ENCODE measurements at places on chromosomes 2 and 18.

GRCh38 chr18:36406805-36407204, 109.3 kb downstream of the FHOD3 start:
- DNase-seq, result peak; percentile 49

- DNase-seq, result peak; percentile 32
Observed at GRCh38 chr18:39172695-39173421, 1607.3 kb upstream of the CELF4 start.

GRCh38 chr2:226123300-226123699, 676.3 kb downstream of the IRS1 start:
- no peak for DNase-seq

DNA sequence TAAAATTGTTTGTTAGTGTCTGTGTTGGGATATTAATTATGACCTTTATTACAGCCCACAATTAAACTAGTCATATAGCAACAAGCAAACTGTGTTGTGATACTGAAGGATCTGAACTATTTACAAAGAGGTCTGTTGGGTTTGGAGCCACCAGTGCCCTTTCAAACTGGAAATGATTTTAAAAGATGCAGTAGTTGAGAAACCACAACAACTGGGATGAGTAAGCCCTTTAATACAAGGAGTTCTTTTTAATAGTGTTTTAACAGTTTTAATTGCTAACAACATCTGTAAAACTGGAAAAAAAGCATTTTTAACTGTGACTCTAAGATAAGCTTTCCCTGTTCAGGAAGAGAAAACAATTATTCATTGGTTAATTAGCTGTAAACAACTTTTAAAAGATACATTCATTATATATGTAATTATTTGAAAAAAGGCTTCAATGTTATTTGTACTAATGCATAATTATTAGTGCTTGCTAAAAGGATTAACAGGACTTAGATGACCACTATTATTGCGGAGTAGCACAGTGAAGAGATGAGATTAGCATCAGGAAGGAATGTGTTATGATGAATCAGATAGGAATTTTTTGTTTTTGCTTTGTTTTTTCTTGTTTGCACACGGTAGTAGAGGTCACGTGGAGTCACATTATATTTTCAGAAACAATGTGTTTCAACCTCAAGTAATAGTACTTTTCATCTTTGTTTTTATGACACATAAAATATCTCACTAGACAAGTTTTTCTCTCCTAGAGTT, 392.7 kb upstream of the FANCL start:
- DNase-seq, result no peak

- no peak for DNase-seq
Observed at GRCh38 chr2:130381619-130382018, 25.8 kb downstream of the PTPN18 start.

DNA sequence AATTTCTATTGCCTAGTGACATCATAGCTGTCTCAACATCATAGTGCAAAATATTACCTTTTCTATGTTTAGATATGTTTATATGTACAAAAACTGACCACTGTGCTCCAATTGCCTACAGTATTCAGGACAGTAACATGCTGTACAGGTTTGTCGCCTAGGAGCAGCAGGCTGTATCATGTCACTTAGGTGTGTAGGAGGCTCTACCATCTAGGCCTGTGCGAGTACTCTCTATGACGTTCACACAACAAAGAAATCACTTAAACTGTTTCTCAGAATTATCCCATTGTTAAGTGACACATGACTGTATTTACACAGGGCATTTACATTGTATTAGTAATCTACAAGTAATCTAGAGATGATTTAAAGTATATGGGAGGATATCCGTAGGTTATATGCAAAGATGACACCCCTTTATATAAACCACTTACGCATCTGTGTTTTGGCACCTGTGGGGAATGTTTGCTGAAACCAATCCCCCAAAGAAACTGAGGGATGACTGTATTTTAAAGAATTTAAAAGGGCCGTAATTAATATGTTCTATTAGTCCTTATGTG, 24.7 kb downstream of the IL1R2 start:
- no peak for DNase-seq

DNA sequence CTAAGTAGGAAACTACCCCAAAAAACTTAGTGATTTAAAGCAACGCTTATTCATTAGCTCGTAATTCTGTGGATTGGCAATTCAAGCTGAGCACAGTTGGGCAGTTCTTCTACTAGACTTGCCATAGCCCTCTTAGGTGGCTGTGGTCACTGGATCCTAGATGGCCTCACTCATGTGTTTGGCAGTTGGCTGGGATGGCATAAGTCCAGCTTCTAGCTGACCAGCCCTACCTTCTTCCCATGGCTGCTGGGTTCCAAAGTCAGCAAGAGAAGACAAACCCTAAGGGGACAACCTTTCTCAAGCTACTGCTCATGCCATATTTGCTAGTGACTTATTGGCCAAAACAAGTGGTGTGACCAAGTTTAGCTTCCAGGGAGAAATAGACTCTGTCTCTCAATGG, 95.3 kb downstream of the COPS8 start:
- no peak for DNase-seq

GRCh38 chr2:204539019-204539385, 6.3 kb upstream of the PARD3B start:
- no peak for DNase-seq

DNA sequence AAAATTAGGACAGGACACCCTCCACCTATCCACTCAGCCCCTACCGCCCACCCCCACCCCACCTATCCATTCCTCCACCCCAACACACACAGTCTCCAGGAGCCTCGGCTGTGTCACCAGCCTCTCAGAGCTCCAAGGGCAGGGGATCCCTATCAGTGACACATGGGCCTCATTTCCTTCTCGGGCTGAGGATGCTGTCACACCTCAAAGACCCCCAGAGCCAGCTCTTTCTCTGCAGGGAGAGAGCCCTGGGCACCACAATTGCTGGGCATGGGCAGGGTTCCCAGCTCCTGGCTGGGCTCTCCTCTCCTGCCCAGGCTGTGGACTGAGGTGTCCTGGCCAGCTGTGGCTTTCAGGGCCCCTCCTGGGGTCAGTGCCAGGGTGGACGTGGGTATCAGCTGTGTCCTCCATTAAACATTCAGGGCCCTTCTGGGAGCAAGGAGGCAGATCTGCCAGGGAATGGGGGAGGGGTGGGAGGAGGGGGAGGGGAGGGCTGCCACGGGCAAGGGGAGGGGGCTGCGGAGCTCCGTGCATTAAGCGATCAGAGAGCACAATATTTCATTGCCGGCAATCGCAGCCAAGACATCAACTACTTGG, 14.3 kb upstream of the ECEL1 start:
- DNase-seq, result no peak

GRCh38 chr18:50013363-50014138, 181.4 kb downstream of the MYO5B start:
- DNase-seq, result no peak

- no peak for DNase-seq
Observed at GRCh38 chr2:159995038-159995437, 67.4 kb downstream of the PLA2R1 start.

GRCh38 chr18:50151926-50152325, 43.0 kb downstream of the MYO5B start:
- no peak for DNase-seq

DNA sequence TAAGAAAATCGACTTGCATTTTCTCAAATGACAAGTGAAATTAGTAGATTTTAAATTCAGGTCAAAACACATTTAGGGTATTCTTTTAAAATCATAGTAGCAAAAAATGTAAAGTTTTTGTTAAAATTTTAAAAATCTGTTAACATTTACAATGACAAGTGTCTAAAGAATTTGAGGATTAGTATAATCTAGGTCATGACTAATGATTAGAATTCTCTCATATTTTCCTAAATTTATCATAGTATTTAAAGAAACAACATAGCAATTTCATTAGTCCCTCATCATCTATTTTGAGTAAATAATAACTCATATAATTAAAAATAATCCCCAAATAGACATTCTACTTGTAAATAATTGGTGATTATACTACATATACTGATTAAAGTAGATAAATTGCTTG, 23.6 kb downstream of the THUMPD2 start:
- DNase-seq, result no peak

- no peak for DNase-seq
Observed at GRCh38 chr2:217393585-217394032, 533.7 kb upstream of the TNP1 start.

Data from NCI-H2029 (cell line).